Right atrium auricular region (tissue), 2 donors: ENCODE measurements at places on chromosomes 11 and 22. TPM values are rescaled to one million over a fixed set of nuclear protein-coding genes. Genes with fewer than 3 reads are reported as not detected.

DNA sequence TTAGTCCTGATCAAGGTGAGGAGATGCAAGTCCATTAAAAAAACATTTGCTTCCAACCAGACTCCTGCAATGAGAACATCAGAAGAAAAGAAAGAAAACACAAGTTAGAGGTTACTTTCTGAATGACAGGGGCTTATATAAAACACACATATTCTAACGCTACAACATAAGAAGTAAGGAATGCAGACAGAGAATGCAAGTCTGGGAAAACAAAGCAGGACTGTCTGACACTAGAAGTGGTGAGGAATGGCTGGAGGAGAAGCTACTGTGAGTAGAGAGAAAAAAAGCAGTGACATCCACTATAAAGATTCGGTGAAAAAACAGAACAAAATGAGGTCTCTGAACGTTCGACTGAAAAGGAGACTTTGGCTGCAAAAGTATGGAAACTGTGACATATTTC lies 12.3 kb downstream of the TMEM216 start:
- H3K4me3 ChIP-seq, result no peak overlapping the region
- no peak overlapping the region for H3K27ac ChIP-seq
- no peak for DNase-seq

GRCh38 chr11:71293961-71294782 lies 41.8 kb upstream of the SHANK2 start:
- no peak overlapping the region for H3K4me3 ChIP-seq
- H3K4me1 ChIP-seq, result no peaks in the 10 kb centered on the region
- H3K27ac ChIP-seq, result no peak overlapping the region
- peak; percentile 47 for DNase-seq
- no peaks in the 10 kb centered on the region for H3K27me3 ChIP-seq

DNA sequence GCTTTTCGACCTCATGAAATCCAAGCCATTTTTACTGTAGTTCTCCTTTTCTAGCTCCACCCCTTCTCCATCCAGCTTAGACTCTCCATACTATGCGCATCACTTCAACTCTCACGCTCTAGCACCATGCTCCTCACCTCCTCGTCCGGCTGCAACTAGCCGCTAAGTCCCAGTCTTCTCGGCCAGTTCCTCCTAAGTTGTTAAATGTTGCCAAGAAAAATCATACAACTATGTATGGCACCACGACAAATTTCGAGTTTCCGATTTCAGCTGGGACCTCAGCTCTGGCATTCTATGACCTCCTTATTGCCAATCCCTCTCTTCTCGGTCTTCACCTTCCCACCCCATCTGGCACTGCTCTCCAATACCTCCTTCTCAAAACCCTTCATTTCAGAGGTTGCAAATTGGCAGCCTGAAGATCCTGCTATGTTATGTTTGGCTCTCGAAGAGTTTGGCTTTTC lies 1.0 kb downstream of the ZNF70 start:
- no peak overlapping the region for H3K27ac ChIP-seq
- H3K36me3 ChIP-seq, result peaks cover 5% of the 10 kb centered on the region
- no peak for DNase-seq
- no peaks in the 10 kb centered on the region for H3K4me1 ChIP-seq
- H3K4me3 ChIP-seq, result peak overlapping the region; percentile 63
- no peaks in the 10 kb centered on the region for H3K27me3 ChIP-seq

GRCh38 chr11:68532727-68533369 lies 72.3 kb downstream of the PPP6R3 start:
- peaks cover 36% of the 10 kb centered on the region for H3K4me1 ChIP-seq
- no peak for DNase-seq
- H3K27me3 ChIP-seq, result no peaks in the 10 kb centered on the region
- H3K36me3 ChIP-seq, result peaks cover 10% of the 10 kb centered on the region
- no peak overlapping the region for H3K4me3 ChIP-seq
- H3K27ac ChIP-seq, result no peak overlapping the region

DNA sequence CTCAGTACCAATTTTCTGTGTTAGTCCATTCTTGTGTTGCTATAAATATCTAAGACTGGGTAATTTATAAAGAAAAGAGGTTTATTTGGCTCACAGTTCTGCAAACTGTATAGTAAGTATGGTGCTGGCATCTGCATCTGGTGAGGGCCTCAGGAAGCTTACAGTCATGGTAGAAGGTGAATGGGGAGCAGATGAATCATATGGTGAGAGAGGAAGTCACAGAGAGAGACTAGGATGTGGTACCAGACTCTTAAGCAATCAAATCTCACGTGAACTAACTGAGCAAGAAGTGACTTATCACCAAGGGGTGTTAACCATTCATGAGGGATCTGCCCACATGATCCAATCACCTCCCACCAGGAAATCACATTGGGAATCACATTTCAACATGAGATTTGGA lies 60.8 kb upstream of the ZBED5 start:
- no peaks in the 10 kb centered on the region for H3K36me3 ChIP-seq
- DNase-seq, result no peak
- H3K27me3 ChIP-seq, result no peaks in the 10 kb centered on the region
- no peak overlapping the region for H3K27ac ChIP-seq
- no peaks in the 10 kb centered on the region for H3K4me1 ChIP-seq
- no peak overlapping the region for H3K4me3 ChIP-seq

DNA sequence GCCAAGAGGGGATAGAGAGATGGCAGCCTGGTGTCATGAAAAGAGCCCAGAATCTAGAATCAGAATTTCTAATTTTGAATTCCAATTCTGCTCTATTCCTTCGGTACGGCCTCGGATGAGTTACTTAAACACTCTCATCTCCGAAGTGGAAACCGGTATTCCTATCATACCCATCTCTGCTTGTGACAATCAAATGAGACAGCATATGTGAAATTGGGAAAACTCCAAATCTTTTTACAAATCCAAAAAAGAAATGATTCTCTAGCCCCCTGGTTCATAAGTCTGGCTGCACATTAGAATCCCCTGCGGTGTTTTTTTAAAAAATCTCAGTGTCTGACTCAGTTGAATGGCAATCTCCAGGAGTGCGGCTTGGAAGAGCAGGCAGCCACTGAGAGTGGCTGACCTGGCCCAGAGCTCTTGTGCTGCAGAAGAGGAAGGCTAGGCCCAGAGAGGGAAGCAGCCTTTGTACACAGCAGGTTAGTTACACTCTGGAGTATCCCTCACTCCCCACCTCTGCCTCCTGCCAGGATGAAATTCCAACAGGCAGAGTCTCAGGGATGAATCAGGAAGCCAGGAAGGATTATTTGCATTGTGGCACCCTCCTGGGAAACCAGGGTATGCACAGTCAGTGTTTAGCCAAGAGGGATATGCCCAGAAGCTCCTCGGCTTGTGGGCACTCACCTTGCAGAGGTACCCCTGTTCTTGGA lies 93.6 kb upstream of the ISX start:
- H3K4me3 ChIP-seq, result no peak overlapping the region
- H3K27ac ChIP-seq, result no peak overlapping the region
- no peaks in the 10 kb centered on the region for H3K4me1 ChIP-seq
- DNase-seq, result no peak

OR5L2 gene
- total RNA-seq, result not detected

SERGEF gene
- total RNA-seq, result 18.1 TPM

DNA sequence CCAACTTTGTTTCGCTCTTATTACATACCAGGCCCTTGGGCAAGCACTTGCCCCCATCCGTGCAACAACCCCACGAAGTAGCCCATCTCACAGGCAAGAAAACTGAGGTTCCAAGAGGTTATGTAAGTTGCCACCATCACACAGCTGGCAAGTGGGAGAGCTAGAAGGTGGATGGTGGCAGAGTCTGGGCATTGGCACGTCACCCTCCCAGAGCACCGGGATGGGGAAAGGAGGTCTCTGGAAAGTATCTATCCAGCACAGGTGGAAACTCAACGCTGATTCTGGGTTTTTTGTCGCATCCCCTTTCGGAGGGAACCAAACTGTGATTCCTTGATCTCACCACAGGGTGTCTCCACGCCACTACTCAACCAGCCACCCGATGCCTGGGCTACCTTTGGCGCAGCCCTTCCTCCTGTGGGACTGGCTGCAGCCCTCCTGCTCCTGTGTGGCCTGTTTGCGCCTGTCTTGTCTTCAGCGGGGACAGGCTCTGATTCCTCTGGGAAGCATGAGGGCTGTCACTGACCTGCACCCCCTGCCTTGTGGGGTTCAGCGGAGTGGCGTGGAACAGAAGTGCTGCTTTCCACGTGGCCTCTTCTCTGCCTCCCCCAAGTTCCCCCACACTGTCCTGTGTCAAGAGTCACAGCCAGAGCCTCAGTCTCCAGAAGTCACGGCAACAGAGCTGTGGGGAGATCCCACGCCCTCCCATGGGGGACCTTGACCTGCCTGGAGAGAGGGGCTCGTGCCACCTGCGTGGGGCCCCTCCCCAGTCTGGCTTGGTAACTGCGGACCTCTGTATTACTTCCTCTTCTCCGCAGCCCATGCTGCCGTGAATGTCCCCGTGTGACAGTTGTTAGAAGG lies 34.4 kb upstream of the TRIM29 start:
- no peaks in the 10 kb centered on the region for H3K4me1 ChIP-seq
- no peak overlapping the region for H3K27ac ChIP-seq
- peaks cover 5% of the 10 kb centered on the region for H3K27me3 ChIP-seq
- H3K4me3 ChIP-seq, result no peak overlapping the region
- DNase-seq, result peak; percentile 80

DNA sequence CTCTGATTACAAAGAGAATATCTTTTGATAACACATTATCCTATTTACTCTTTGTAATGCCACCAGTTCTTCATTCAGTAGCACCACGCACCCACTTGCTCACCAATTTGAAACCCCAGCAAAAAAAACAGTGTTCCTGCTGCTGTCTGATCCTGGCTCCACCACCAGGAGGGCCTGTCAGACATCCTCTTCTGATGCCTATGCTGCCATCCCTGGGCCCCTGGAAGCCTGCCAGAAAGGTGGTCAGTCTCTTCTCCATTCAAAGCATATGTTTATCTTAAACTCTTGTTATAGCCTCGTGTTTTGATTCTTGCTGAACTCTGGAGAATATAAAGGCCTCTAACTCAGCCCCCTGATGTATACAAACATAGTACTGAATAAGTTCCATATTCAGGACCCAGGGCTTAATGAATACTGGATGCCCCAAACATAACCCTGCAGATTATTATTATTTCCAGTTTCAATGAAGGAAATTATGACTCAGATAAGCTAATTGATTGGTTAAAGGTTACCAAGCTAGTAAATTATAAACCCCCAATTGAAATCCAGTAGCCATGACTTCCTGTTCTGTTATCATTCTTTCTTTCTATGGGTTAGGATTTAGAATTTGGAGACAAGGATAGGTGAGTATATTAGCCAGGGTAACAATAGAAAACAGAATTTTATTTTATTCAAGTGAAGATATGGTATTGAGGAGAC lies 116.7 kb downstream of the NTM start:
- H3K4me1 ChIP-seq, result no peaks in the 10 kb centered on the region
- no peak for DNase-seq
- no peaks in the 10 kb centered on the region for H3K36me3 ChIP-seq
- no peak overlapping the region for H3K4me3 ChIP-seq

- no peak overlapping the region for H3K4me3 ChIP-seq
- no peak overlapping the region for H3K27ac ChIP-seq
- no peaks in the 10 kb centered on the region for H3K36me3 ChIP-seq
- H3K27me3 ChIP-seq, result no peaks in the 10 kb centered on the region
- DNase-seq, result no peak
- no peaks in the 10 kb centered on the region for H3K4me1 ChIP-seq
Observed at GRCh38 chr11:69752890-69753289, 22.3 kb downstream of the FGF4 start.

SUSD2 gene
- total RNA-seq, result 4.9 TPM

DNA sequence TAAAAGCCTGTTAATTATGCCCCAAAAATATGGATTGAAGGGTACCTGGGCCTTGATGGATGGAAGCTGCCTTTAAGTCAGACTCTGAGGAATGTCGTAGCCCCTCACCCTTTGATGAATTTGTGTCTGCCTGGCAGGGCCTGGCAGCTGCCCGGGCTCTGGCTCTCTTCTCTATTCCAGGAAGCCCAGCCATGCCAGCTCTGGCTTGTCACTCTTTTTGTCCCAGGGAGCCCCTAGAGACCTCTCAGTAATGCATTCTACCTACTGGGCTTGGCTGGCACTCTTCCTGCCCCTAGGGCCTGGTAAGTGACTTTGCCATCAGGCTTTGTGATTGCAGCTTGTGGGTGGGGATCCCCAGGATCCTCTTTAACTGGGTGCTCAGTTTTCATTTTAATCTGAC lies 103.8 kb downstream of the GRIK4 start:
- no peak for DNase-seq
- peaks cover 14% of the 10 kb centered on the region for H3K4me1 ChIP-seq
- H3K27me3 ChIP-seq, result no peaks in the 10 kb centered on the region
- no peaks in the 10 kb centered on the region for H3K36me3 ChIP-seq

KRTAP5-1 gene
- not detected for total RNA-seq

GRCh38 chr11:71420455-71421241 lies 27.5 kb downstream of the DHCR7 start:
- H3K4me3 ChIP-seq, result no peak overlapping the region
- H3K27ac ChIP-seq, result no peak overlapping the region
- no peaks in the 10 kb centered on the region for H3K27me3 ChIP-seq

DNA sequence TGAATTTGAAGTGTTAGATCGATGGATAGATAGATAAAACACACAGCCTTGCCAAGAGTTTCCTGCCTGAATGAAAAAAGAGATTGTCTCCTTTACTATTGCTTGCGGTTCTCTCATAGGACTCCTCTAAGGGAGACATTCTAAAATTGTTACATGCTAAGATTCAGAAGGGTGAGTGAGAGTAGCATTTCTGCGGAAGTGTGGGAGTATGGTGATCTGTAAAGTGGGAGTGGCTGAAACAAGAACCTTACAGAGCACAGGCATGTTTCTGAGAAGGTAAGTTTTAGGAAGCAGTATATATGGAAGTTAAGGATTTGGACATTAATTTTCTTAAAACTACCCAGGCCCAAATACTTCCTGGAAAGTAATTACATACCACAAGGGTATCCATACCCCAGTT lies 139.6 kb downstream of the TRIM44 start:
- no peaks in the 10 kb centered on the region for H3K27me3 ChIP-seq
- no peaks in the 10 kb centered on the region for H3K36me3 ChIP-seq
- DNase-seq, result no peak
- no peak overlapping the region for H3K4me3 ChIP-seq

DNA sequence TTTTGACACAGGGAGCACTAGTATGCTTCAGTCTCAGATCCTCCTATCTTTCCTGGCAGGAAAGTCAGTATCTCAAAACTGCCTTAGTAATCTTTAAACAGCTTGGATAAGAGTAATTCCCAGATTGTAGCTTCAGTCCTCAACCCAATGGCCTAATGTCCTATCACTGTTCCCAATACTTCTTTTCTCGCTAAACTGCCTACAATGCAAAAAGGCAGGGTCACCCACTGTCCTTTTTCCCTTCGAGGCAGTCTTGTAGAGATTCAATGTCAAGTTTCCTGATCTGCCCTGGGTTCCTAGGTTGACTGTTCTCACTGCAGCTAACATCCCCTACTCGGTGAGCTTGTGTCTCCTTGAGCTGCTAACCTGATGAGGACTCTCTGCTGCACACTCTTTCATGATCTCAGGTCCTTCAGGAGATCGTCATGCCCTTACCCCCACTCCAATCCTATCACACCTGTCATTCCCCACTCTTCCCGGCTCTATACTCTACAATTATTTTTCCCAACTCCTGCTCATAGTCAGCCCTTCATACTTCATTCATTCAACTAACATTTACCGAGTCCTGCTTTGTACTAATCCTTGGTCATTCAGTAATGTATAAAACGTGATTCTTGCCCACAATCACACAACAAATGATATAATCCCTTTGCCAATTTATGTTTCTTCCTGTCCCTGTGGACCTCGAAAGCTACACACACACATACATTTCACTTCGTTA lies 904 bp downstream of the C2CD3 start:
- no peak for DNase-seq
- peaks cover 15% of the 10 kb centered on the region for H3K36me3 ChIP-seq
- no peaks in the 10 kb centered on the region for H3K27me3 ChIP-seq
- peaks cover 29% of the 10 kb centered on the region for H3K4me1 ChIP-seq
- H3K27ac ChIP-seq, result peak overlapping the region; percentile 90
